C1 segment of cervical spinal cord (tissue), 14 donors: ENCODE measurements at places on chromosomes 11 and 22.

DNA sequence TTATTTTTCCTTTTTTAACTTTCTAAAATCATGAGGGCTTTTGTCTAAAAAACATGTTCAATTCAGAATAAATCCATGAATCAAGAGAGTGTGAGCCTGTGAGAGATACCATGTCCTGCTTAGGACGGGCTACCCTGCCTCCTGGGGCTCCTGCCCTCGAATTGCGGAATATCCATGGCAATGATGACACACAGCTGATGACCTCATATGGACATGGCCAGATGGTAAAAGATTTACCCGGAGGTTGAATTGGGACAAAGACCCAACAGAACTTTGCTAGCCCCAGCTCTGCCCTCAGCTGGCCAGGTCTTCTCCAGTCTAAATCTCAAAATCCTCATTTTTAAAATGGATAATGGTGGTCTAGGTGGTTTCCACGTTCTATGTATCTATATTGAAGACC, 538.1 kb upstream of the API5 start:
- no peak for DNase-seq

- DNase-seq: no peak
Observed at GRCh38 chr22:27794226-27794625, 7.3 kb downstream of the MN1 start.

GRCh38 chr22:26367402-26368245, 61.4 kb upstream of the ASPHD2 start:
- DNase-seq: no peak

GRCh38 chr11:34633990-34634693, 13.2 kb downstream of the EHF start:
- DNase-seq: no peak

- DNase-seq: no peak
Observed at GRCh38 chr11:3085052-3085451, 27.8 kb upstream of the CARS1 start.

DNA sequence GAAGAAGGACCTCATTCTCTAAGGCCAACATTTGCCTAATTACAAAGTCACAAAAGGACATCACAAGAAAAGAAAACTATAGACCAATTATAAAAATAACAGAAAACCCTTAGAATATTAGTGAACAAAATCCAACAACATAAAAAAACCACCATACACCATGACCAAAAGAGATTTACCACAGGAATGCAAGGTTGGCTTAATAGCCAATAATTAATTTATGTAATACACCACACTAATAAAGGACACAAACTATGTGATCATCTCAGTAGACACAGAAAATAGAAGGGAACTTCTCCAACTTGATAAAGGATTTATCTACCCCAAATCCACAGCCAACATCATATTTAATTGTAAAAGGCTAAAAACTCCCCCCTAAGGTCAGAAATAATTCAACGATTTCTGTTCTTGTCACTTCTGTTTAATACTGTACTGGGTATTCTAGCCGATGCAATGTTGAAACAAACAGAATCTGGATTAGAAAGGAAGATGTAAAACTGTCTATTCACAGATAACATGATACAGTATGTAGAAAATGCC, 24.9 kb downstream of the CLTCL1 start:
- no peak for DNase-seq

DNA sequence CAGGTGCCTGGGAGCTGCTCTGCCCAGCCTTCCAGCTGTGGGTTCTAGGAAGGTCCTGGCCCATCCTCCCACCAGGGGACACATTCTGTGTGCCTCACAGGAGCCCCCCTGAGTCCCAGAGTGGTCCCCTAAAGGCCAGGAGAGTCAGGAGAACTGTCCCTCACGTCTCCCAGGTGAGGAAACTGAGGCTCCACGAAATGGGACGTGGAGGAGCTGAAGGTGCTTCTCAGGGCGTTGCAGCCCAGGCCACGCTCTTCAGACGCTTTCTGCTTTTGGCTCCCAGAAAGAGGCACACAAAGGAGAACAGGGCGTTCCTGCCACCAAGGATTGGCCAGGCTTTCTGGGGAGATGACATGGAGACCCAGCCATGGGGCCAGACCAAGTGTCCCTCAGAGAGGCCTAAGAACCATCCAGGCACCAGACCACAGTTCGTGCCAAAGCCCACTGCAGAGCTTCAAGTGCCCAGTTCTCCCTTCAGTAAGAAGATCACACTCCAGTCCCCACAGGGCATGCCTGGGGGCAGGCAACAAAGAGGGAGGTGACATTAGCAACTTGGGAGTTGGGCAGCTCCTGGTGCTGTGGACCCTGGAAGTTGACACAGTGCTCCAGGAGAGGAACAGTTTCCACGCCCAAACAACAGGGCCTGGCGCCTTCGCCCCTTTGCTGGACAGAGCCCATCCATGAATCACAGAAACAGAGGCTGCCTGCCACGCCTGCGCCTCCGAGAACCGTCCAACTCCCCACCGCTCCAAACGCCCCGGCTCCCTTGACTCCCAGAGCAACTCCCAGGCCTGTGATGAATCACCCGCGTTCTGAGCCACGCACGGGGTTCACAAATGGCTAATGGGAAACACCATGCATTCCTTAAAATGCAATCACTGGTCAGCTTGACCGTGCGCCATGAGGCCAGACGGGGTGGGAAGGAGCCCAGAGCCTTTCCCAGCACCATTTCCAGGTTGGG, 589.2 kb downstream of the BRD1 start:
- no peak for DNase-seq

- no peak for DNase-seq
Observed at GRCh38 chr22:17918840-17919239, 105.5 kb downstream of the MICAL3 start.

GRCh38 chr11:11218629-11218986, 134.4 kb downstream of the CSNK2A3 start:
- DNase-seq: no peak

GRCh38 chr11:102955624-102956023, at the start of gene MMP13:
Gene MMP13, minus strand, starts transcription at chr11:102955732. Its CDS starts 27 bp downstream, at chr11:102955705.
- DNase-seq: no peak

DNA sequence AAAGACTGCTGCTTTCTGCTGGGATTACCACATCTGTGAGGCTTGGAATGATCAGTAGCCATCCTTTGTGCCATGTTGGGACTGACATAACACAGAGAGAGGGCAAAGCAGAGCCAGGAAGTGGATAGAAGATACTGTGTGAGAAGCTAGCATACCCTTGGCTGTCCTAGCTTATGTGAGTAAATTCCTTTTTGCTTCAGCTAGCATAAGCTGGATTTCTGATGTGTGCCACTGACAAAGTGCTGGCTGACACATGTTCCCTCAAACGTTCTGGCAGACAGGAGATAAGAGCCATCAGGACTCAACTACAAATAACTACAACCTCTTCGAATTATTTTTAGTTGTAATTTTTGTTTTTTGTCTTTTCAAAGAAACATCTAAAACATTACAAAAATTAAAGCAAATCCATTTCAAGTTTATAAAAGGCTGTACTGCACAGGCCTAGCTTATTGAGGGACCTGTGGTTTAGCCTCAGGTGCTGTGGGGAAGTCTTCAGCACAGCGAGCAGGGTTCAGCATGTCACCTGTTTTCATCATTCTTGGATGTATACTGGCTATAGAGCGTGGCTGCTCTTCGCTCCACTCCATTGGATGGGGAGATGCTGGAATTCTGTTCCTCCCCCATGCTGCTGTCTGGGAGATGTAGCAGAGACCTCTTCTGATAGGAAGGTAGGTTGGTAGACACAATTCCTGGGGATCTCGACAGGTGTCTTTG, 120.9 kb downstream of the SWAP70 start:
- DNase-seq: no peak

DNA sequence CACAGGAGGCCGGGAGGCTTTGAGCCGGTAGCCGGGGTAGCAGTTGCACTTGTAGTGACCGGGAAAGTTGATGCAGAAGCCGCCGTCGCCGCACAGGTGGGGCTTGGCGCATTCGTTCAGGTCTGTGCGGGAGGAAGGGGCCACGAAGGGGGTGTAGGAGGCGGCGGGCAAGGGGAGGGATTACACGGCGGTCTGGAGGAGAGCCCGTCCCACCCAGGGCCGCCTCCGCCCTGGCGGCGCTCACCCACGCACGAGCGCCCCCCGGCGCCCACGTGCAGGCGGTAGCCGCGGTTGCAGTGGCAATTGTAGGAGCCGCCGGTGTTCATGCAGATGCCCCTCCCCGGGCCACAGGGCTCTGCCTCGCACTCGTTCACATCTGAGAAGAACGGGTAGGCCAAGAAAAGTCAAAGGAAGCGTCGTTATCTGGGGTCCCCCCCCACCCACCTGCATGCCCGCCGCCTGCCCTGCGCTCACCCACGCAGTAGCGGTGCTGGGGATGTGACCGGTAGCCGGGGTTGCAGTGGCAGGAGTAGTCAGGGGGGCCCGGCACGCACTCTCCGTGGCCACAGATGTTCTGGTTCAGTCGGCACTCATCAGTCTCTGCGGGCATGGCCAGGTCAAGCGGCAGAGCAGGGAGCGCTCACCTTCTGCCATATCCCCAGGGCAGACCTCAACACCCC, 10.6 kb downstream of the LTBP3 start:
- no peak for DNase-seq

- DNase-seq: no peak
Observed at GRCh38 chr11:57568330-57568766, 876 bp upstream of the UBE2L6 start.

DNA sequence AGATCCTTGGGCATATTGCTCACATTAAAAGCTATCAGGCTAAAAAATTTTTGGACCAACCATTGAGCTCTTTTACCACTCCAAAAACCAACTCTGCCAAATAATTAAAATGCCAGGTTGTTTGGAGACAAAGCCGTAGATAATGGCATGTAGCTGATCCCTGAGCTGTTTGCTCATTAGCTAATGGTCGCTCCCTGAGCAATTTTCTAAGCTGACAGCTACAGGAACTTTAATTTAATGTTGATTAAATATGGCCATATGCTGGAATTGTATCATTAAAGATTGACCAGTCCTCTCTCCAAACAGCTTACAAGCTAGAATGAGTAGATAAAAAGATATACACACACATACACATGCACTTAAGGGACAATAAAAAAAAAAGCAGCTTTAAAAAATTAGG, 216.2 kb upstream of the ARHGAP20 start:
- DNase-seq: no peak

DNA sequence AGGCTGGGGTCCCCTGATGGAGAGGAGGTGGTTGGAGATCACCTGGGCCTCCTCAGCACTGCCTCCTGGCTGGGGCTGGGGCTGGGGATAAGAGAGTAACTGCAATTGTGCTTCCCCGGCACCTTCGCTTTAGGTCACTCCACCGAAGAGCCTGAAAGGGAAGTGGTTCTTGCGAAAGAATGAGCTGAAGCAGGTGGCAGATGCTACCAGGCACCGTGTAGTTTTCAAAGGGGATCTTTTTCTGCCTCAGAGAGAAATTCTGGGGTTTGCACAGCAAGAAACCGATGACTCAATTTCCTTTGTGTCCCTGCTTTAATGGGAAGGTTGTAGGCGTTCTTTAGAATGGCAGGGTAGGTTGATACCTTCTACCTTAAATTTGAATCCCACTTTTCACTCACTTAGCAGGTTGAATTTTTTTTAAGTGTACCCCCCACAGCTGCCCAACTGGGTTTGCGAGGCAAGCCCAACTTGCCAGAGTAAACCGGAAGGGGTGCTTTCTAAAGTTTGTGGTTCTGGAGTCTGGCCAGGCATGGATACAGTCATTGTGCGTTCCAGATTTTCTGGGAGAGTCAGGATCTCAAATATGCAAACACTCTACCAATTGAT, 5.3 kb downstream of the CD44 start:
- DNase-seq: no peak

DNA sequence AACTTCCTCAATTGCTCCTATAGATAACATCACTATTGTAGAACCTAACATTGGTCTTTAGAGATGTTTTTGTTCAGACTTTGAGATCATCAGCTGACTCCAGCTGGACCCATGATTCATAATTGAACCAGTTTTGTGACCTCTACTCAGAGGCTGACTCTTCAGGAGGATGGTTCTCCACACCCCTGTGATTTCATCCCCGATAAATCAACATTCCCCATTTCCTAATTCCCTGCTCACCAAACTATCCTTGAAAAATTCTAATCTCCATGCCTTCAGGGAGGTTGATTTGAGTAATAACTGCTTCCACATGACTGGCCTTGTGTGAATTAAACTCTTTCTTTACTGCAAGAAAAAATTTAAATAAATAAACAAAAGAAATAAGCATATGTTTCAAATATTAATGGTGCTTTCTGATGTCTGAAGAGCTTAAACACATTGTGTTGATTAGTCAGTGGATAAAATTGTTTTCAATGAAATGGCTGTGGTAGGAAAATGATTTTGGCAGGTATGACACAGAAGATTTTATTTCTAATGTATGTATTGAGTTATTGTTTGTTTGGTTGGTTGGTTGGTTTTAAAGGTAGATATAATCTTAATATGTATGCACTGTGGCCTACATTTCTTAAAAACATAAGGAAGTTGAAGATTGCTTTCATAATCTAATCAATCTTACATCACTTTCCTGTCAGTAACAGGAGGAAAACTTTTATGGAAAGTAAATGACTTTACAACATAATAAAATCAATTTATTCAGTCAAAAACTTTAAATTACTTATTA, 427.9 kb upstream of the CCDC179 start:
- no peak for DNase-seq

GRCh38 chr11:2890466-2891294, 5.1 kb upstream of the CDKN1C start:
- no peak for DNase-seq

- no peak for DNase-seq
Observed at GRCh38 chr11:106101819-106102218, 24.4 kb downstream of the AASDHPPT start.

GRCh38 chr11:125457814-125458343, 38.2 kb downstream of the FEZ1 start:
- DNase-seq: no peak

- DNase-seq: no peak
Observed at GRCh38 chr11:37858398-37858797, 1260.4 kb upstream of the RAG2 start.

DNA sequence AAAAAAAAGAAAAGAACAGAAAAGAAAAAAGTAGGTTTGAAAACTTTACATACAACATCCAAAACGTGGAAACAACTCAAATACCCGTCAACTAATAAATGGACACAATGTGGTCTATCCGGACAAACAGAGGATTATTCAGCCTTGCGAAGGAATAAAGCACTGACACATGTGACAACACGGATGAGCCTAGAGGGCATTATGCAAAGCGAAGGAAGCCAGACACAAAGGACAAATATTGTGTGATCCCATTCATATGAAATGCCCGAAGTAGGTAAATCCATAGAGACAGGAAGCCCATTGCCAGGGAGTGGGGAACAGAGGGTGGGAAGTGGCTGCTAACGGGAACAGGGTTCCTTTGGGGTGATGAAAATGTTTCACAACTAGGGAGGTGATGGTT, 11.8 kb downstream of the RFPL1 start:
- DNase-seq: no peak

GRCh38 chr11:133934599-133935550, 21.9 kb downstream of the IGSF9B start:
- peak; percentile 49 for DNase-seq

GRCh38 chr11:106381895-106382294, 304.4 kb downstream of the AASDHPPT start:
- no peak for DNase-seq

DNA sequence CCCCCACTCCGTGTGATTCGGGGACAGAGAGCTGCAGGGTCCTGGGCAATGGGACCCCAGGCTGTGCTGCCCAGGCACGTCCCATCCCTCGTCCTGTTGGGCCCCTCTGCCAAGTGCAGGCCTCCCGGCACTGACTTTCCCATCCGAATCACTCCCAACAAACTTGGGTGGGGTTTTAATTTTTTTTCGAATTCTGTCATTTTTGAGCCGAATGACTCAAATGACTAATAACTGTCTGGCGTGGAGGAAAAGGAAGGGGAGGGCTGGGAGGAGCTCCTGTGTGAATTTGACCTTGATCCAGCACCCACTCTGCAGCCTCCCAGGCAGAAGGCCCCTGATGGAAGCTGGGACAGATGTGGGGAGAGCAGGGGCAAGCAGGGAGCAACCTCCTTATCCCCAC, 1173.2 kb downstream of the BRD1 start:
- DNase-seq: no peak

- no peak for DNase-seq
Observed at GRCh38 chr11:130168105-130168504, 8.5 kb downstream of the ST14 start.
